ENCODE measurements at places on chromosomes 6 and 20.

DNA sequence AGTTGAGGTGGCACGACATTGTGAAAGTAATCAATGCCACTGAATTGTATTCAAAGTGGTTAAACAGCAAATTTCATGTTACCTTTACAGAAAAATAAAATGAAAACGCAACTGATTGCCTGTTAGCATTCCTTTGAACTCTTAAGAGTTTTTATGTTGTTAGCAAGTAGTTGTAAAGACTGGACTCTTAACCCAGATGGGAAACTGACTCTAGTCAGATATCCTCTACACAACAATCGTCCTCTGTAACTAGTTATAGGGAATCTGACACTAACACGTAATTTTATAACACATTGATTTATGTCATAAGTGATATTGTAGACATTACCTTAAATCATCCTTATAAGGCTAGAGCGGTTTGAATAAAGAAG is 3.0 kb upstream of the FBXO9 start:
- no peak for DNase-seq

DNA sequence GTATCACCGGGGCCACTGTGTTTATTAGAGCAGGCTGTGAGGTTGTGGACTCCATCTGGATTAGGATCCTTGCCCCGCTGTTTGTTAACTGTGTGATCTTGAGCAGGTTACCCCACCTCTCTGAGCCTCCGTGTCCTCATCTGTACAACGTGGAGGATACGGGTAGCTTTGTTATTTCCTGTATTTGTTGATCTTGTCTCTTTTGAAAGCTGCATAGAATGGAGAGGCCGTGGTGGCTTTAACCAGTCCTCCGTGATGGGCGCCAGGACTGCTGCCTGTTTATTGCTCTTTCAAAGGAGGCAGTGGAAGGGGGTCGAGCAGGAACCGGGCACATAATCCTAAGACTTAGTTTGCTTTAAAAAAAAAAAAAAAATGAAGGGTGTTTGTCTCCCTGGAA is 22.9 kb downstream of the BCAS4 start:
- no peak for DNase-seq

DNA sequence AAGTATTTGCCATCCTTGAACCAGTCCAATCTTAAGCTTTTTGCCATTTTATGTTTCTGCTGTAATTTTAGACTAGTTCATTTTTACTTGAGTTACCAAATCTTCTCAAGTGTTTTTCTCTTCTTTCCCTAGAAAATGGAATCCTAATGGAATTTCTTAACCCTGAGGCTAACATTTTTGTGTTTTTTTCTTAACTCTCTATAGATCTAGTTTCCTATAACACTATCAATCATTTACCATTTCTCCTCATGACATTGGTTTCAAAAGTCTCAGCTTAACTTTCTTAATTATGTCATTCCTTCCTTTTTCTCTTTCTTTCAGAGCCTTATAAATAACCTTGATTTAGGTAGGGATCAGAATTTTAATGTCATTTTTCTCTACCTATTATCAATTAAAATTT is 54.8 kb downstream of the SENP6 start:
- DNase-seq, result no peak

DNA sequence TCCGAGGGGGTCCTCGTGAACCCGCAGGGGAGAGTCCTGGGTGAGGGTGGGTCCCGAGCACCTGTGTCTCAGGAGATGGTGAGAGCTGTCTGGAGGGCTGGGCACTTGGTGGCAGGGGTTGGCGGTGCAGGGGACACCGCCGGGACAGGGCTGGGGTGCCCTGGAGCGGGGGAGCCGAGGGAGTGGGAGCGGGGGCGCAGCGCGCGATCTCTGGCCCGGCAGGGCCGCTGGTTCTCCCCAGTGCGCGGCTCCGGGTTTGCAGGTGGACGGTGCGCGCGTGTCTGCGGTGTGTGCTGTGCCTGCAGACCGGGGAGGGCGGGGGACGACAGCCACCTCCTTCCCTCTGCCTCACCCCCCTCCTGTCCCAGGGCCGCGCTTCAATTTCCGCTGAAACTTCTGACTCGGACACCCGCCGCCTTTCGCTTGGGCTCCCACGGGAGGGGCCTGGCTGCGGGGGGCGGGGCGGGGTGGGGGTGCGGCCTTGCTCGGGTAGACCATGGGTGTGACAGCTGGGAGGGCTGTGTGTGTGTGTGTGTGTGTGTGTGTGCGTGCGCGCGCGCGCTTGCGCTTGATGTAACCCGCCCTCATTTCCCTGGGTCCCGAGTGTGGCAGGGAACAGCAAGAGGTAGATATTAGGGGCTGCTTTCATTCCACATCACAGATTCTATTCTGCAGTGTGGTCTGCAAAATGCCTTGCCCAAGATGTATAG is 1.2 kb downstream of the TRIB3 start:
- DNase-seq, result peak; percentile 76

DNA sequence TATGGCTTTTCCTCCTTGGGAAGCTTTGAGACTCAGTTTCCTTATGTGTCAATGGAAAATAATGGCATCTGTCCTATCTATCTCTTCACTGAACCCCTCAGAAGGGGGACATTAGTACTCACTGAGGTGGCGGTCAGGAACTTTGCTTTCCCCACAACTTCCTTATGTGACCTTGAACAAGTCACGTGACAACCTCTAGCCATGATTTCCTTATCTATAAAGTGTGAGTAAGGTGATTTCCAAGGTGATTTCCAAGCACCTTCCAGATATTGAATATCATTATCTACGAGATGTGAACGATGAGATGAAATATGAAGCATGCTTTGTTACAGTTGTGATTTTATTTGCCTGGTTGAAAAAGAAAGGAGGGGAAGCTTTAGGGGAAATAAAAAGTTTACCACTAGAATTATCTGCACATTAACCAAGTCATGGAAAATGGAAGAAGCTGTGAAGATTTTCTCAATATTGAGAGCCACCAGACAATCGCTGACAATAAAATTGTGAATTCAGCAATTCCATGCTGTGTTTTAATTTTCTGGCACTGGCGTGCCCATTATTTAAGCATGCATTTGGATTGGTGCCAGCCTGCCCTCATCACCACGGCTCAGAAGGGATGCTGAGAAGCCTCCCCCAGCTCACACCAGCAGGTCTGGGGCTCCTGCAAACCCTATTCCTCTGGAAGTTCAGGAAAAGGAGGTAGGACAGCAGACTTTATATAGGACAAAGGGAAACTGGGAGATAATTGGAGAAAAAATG is 255.3 kb downstream of the CD83 start:
- DNase-seq, result no peak

- peak; percentile 51 for DNase-seq
These were observed 14.6 kb downstream of the CD40 start for GRCh38 chr20:46132705-46133120.

DNA sequence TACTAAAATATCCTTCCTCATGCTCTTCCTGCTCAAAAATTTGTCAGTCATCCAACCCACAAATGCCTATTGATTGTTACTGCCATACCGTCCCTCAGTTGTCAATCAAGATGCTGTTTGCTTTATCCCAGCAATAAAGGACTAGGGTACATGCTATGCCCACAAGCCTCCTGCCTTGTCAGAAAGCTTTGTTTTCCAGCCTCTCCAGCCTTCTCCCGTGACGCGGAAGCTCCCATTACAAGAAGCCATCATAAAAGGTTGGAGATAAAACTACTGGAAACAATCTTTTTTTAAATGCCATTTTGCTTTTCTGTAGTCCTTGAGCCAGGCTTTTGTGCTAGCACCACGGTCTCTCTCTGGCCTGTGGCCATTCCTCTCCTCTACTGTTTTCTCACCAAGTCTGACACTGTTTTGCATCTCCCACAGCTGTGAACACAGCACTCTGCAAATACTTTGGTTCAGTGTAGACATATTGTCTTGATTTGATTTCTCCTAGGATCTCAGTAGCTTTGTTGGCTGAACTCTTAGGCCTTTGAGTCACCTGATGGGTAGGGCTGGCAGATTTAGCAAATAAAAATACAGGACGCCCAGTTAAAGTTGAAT is 495.7 kb upstream of the JARID2 start:
- no peak for DNase-seq

GRCh38 chr20:25206548-25206947 is 11.0 kb downstream of the ENTPD6 start:
- no peak for DNase-seq

- no peak for DNase-seq
These were observed 17.6 kb upstream of the HLA-F start for GRCh38 chr6:29705389-29706231.

All from stimulated activated CD8-positive, alpha-beta memory T cell treated with anti-CD3 and anti-CD28 coated beads, Interleukin-2, amount 100 ng/mL, for 48 hours (primary cell).